ENCODE measurements at places on chromosomes 3 and 15. TPM values are rescaled to one million over a fixed set of nuclear protein-coding genes. Genes with fewer than 3 reads are reported as not detected.

The PIGZ gene
- total RNA-seq, result 1.7 TPM

DNA sequence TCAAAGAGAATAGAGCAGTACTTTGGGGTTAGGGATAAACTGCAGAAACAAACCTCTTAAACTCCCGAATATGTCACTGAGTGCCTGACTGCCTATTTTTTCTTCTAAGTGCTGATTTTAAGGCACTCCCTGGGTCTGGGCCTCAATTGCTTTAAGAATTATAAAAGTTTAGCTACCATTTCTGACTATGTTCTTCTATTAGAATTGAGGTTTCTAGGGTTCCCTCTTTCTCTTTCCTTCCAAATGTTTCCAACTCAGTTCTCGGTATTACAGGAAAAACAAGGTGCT lies 28.9 kb downstream of the PLS1 start:
- no peak for DNase-seq

DNA sequence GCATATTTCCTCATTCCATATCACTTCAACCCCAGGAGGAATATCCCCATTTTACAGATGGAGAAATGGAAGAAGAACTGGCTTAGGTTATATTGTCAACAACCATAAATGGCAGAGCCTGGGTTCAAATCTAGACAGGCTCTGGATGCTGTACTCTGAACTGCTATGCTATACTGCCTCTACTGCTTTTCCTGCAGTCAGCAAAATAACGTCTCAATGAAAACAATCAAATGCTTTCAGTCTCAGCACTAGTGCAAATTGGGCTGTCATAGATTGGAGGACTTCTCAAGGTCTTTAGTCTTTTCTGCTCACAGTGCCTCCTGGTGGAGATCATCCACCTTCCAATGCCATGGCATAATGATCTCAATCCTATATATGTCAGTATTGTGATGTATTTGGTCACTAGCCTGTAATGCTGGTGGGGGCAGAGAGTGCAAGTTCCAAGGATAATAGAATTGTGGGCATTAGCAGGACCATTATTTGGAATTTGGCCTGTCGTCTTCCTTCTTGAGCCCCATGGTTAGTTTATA lies 285.0 kb downstream of the CLSTN2 start:
- no peak for DNase-seq

DNA sequence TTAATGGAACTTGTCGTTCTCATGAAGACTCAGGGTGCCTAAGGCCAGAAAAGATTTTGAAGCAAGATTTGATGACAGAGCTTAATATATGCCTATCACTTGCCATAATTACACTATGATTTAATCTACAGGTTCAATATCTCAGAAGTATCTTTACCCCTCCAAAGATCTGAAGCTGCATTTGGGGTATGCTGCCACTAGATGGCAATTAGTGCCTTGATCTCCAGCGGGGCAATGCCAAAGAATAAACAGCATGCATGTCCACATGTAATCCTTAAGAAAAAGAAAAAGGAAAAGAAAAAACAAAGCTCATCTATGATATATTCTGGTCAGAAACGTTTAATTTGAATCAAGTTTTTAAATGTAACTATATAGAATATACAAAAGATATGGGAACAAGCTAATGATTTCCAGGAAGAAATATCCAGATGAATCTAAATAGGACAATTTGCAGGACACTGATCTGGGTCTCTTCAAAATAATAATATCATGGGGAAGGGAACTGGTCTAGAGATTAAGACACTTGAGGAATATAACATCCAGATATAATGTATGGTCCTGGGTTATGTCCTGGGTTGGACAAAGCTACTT lies 55.0 kb upstream of the SOX14 start:
- no peak for DNase-seq

- no peak for DNase-seq
Measured at GRCh38 chr15:48170981-48171380, 7.1 kb downstream of the MYEF2 start.

All from activated CD4-positive, alpha-beta T cell treated with anti-CD3 and anti-CD28 coated beads, Interleukin-2, amount 10 ng/mL, durations not matched to agents 24 days and 14 days (primary cell).